ENCODE measurements at places on chromosomes 12 and 14.

DNA sequence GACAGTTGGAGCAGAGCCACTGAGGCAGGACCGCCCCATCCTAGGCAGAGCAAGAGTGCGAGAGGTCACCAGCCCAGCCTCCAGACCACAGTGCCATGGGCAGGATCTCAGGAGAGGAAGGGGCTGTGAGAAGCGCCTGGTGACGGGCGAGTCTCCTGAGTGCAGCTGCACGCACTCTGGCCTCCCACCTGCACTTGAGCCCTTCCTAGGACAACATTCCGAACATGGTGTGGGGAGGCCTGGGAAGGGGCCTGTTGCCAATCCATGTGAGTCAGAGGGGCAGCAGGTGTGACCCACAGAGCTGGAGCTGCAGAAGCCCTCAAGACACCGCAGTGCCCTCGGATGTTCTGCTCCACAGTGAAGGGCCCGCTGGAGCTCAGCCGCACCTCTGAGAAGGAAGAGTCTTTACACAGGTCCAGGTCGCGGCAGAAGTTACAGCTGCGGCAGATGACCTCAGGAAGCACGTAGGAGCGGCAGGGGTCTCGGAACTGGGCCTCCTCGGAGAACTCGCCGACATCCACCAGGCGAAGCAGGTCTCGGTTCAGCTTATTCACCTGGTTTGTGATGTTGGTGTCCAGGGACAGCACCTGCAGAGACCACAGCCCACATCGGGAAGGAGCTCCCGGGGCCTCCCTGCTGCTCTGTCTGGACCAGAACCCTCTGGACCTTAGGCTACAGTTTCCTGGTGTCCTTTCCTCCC is 7.3 kb downstream of the P2RX2 start:
- DNase-seq, result no peak

GRCh38 chr12:30902596-30902995 is 24.0 kb upstream of the TSPAN11 start:
- DNase-seq, result no peak

DNA sequence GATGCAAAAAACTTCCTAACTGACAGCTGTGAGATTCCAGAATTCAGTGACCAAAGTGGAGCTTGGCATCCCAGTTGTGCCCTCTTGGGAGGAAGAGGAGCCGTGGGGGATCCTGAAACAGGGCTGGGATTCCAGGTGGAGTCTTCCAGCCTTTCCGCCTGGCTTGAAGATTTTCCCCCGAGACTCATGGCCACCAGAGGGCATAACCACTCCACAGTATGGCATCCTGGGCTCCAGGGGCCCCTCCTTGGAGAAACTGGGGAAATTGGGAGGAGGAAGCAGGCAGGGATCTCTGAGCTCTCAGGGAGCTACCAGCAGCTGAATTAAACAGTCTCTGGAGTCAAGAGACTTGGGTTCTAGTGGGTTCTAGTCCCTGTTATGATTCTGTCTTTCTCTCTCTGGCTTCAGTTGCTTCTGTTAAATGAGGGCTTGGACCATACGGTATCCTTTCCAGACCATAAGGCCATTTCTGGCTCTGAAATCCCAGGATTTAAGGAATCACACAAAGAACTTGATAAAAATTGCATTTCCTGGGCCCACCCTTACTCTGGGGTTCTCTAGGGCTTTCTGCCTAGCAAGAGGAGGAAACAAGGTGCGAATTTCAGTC is 2.6 kb upstream of the TAMALIN start:
- DNase-seq, result no peak

- DNase-seq, result no peak
Measured at GRCh38 chr14:101876555-101876938, 87.8 kb upstream of the DYNC1H1 start.

DNA sequence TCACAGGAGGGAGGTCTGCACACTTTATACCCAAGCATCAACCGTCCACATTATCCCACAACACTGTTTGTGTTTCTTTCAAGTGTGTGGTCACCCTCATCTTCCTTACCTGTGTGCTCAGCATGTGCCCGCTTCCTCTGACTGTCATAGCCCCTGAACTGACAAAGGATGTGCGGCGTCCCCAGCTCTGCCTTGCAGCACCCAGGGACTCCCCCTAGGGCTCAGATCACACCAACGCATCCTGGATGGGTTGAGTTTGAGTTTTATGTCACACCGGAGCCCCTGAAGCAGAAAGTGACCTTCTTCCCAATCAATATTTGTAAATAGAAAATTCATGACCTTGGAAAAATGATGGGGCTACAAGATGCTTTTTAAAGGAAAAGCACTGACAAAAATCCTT is 770.7 kb upstream of the TMEM132C start:
- no peak for DNase-seq

- no peak for DNase-seq
Measured at GRCh38 chr14:93862265-93862664, 64.9 kb upstream of the FAM181A start.

GRCh38 chr12:109762071-109762672 is 48.5 kb downstream of the FAM222A start:
- DNase-seq, result no peak

DNA sequence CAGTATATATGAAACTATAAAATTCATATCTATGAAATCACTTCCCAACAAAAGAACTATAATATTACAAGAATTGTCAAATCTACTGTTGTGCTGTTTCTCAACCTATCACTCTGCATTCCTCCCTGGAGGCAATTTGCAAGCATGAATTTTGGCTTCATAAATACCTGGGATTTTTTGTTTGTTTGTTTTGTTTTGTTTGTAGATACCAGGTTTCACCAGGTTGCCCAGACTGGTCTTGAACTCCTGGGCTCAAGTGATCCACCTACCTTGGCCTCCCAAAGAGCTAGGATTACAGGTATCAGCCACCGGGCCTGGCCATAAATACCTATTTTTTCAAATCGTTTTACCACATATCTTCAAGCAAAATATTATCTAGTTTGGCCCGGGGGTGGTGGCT is 38.7 kb downstream of the SGPP1 start:
- DNase-seq, result no peak

DNA sequence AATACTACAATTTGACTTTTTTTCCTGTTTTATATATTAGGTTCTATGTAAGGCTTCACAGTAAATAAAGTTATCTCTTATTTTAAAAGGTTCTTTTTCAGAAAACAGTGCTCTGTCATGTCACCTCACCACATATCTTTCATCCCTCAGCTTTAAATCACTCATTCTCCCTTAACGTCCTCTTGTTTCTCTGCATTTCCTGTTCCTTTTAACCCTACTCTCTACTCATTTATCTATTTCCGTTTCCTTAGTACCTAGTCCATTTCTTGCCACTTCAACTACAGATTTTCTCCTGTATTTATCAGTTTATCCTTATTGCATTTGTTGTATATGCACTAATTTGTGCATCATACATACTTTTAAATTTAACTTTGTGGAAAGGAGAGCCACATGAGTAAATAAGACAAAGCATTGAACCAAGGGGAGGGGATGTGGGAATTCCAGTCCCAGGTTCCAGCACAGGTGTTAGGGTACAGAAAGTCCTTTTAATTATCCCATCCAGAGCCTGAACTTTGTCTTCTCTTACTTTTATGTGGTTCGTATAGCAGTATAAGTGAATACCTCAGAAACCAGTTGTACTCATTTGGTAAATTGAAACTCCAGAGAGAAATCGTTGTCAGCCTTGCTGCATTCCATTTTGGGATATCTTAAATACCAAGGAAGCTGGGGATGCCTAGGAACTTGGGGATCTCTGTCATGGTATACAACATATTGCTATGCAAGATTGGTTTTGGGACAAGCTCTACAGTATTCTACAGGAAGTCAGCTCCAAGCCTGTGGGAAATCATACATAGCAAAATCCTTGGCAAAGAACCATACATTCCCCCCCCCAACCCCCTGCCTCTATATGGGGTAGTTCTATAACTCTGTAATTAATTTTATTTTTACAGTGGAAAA is 120.5 kb downstream of the DIP2B start:
- DNase-seq, result no peak

GRCh38 chr12:101823891-101824290 is 6.9 kb downstream of the GNPTAB start:
- DNase-seq, result no peak

- no peak for DNase-seq
Measured at GRCh38 chr12:71610031-71610795, 53.4 kb downstream of the ZFC3H1 start.

DNA sequence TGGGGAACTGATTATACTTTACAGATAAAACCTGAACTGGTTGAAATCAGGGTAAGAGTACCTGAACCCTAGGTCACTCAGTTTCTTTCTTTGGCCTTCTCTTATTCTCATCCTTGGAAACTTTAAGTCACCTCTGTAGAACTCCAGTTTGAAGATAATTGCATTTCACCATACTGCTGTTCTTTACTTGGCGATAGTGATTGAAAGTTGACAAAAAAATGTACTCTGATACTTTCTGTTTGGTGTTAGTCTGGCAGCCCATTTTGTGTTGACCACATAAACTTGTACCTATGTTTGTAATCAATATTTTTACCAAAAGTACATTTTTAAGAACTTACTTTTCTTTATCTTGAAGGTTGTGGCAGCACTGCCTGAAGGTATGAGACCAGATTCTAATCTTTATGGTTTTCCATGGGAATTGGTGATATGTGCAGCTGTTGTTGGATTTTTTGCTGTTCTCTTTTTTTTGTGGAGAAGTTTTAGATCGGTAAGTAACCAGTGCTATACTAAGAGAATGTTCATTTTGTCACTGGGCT is 42.9 kb downstream of the MIA2 start:
- no peak for DNase-seq

DNA sequence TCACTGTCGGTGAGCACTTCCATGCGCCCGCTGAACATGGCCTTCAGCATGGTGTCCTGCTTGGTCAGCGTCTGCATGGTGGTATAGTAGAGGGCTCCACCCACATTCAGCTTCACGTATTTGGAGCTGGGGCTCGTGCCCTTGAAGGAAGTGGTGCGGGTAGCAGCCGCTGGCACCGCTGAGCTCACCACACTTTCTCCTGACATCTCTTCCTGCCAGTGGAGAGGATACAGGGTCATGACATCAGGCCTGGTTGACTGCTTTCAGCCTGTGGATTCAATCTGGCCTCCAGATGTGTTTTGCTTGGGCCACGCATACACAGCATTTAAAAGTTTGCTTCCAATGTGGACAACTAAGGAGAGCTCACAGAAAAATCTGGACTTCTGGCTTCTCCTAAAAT is 7.6 kb downstream of the KCTD10 start:
- DNase-seq, result no peak

DNA sequence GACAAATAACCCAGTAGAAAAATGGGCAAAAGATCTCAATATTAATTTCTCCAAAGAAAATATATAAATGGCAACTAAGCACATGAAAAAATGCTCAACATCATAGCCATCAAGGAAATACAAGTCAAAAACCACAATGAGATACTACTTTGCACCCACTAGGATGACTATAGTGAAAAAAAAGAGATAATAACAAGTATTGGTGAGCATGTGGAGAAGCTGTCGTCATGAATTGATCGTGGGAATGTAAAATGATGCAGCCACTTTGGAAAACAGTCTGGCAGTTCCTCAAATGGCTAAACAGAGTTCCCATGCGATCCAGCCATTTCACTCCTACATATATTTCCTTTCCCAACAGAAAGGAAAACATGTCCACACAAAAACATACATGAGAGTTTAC is 18.1 kb downstream of the JDP2 start:
- DNase-seq, result no peak

GRCh38 chr14:69629225-69630127 is 18.1 kb downstream of the SUSD6 start:
- DNase-seq, result no peak

DNA sequence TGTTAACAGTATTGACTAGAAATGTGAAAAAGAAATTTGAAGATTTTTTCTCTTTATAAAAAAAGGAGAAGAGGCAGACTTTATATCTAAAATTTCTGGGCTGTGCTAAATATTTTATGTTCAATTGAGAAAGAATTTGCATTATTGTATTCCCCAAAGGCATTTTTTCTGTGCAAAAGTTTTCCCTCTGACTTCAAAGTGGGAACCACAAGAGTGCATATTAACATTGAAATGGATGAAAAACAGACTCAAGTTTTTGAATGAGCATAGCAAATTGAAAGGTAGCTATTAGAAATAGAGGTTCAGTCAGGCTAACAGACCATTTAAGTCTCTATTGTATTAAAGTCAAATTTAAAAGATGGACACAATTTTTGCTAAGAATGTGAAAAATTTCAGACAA is 95.2 kb downstream of the RASSF9 start:
- DNase-seq, result no peak

DNA sequence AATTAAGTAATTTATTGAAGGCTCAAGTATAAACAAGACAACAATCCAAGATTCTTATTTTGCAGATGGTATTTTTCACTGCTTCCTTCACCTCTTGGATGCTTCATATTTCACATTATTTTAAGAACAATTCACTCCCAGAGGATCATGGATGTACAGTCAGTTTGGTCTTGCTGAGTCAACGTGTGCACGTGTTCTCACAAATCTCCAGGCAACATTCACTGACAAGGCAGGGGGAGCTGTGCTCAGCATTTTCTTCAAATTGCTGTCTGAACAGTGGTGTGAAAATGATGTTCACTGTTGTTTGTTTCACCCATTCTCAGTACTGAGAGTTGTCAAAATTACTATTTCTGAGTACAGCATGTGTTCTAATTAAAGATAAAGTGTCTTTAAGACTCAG is 118.3 kb upstream of the SLC38A4 start:
- DNase-seq, result no peak

DNA sequence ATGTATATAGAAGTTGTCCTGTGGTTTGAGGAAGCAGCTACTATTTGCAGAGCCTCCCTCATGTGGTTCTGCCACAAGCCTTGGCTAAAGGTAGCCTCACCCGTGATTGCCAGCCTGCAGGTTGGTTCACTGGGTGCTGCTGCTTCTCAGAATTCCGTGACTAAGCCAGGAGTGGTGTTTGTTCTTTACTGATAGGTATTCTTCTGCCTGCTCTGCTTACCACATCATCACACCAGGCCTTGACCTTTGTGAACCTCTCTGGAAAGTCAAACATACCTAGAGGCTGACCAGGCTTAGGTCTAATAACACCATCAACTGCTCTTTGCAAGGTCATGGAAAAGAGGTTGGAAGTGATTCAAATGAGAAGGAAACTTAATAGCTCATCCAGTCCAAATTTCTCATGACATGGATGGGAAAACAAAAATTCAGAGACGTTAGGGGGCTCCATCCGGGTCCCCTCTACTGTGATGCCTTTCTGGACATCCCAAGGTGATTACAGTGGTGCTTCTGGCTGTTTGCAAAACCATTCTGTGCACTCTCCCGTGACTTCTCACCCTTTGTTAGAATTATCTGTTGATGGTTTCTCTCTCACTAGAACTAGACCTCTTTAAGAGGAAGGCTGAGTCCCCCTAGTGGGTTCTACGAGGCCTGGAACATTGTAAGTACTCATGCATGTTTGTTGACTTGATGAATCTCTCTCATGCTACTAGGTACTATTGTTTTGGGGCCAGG is 8.5 kb upstream of the SOCS2 start:
- no peak for DNase-seq

GRCh38 chr14:37932481-37932880 is 275.2 kb upstream of the SSTR1 start:
- DNase-seq, result no peak
